ENCODE measurements at places on chromosomes 6 and 20. TPM values are rescaled to one million over a fixed set of nuclear protein-coding genes. Genes with fewer than 3 reads are reported as not detected.

IRAK1BP1 gene
- total RNA-seq = 1.6 TPM

DYNLT2 gene
- total RNA-seq = 3.0 TPM

LPA gene
- not detected for total RNA-seq

GPR63 gene
- total RNA-seq = 0.99 TPM

IL17A gene
- total RNA-seq = not detected

DZANK1 gene
- total RNA-seq = 3.2 TPM

MATN4 gene
- not detected for total RNA-seq

PPP1R16B gene
- 7.3 TPM for total RNA-seq

SAMD5 gene
- total RNA-seq = 4.7 TPM

IYD gene
- 2.3 TPM for total RNA-seq

SLC22A16 gene
- total RNA-seq = not detected

GSTA1 gene
- total RNA-seq = not detected

SLC26A8 gene
- total RNA-seq = not detected

PDYN gene
- not detected for total RNA-seq

HTR1B gene
- 9.9 TPM for total RNA-seq

SIGLEC1 gene
- total RNA-seq = 45.5 TPM

CASS4 gene
- 3.0 TPM for total RNA-seq

REM1 gene
- 4.3 TPM for total RNA-seq

MAFB gene
- 82.9 TPM for total RNA-seq

COQ3 gene
- 0.95 TPM for total RNA-seq

FRK gene
- total RNA-seq = 20.0 TPM

CDH4 gene
- not detected for total RNA-seq

FAM184A gene
- 0.54 TPM for total RNA-seq

ANKRD66 gene
- total RNA-seq = not detected

SLC4A11 gene
- 0.27 TPM for total RNA-seq

CEP43 gene
- total RNA-seq = 7.7 TPM

AURKA gene
- total RNA-seq = 0.41 TPM

ZFP64 gene
- total RNA-seq = 14.4 TPM

FOXC1 gene
- total RNA-seq = 109 TPM

OCSTAMP gene
- total RNA-seq = not detected

ZFP57 gene
- total RNA-seq = not detected

MEP1A gene
- not detected for total RNA-seq

BMP7 gene
- 1.5 TPM for total RNA-seq

TFAP2A gene
- 0.78 TPM for total RNA-seq

TAAR2 gene
- total RNA-seq = not detected

NOTCH4 gene
- total RNA-seq = 23.6 TPM

GRM1 gene
- total RNA-seq = 0.54 TPM

Data from thoracic aorta (tissue), 2 donors.